ENCODE measurements at places on chromosomes 2 and 18.

GRCh38 chr2:28009732-28010131 lies 119.2 kb downstream of the BABAM2 start:
- DNase-seq: no peak

- DNase-seq: no peak
Observed at GRCh38 chr18:12031846-12032245, 50.5 kb downstream of the IMPA2 start.

DNA sequence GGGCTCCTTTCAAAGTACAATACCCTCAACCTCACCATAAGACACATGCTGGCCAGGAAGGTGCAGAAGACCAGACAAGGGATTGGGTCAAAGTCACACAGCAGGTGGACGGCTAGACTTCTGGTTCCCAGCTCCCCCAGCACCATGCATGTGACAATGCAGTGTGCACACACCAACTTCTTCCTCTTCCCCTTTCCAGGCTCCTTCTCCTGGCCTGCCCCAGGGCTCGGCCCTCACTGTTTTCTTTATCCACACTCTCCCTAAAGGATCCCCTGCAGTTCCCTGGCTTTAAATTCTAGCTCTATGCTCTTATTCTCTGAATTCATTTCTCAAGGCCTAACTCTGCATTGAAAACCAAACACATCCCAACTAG lies 82.3 kb downstream of the LOXHD1 start:
- DNase-seq: no peak

DNA sequence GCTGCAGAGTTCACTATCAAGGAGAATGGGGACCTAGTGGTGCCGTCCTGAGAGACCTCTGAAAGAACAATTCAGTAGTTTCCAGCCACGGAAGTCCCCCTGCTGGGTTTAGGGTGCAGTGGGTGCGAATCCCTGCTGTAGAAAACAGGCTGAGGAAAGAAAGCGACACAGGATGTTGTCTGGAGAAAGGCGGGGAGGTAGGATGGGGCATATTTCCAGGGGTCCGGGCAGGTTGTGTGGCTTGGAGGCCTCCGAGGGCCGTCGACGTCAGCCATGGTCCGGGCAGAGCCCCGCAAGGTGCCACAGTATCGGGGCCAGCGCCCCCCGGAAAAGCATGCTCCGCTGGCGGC lies 807 bp upstream of the CREB1 start:
- DNase-seq: peak; percentile 69

DNA sequence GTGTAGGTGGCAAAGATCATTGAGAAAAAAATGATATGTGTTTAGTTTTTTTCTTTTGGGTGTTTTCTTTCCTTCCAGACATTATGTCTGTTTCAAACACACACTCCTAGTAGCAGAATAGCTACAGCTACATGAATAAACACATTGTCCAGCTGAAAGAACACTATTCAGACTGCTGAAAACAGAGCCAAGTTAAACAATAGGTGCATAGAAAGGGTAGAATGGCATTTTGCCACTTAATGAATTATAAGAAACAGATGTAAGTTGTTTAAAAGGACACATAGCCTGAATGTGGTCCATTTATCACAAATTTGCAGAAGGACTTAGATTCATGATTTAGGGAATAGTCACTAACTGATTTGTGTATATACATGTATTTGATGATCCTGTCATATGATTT lies 20.1 kb downstream of the CTLA4 start:
- no peak for DNase-seq

DNA sequence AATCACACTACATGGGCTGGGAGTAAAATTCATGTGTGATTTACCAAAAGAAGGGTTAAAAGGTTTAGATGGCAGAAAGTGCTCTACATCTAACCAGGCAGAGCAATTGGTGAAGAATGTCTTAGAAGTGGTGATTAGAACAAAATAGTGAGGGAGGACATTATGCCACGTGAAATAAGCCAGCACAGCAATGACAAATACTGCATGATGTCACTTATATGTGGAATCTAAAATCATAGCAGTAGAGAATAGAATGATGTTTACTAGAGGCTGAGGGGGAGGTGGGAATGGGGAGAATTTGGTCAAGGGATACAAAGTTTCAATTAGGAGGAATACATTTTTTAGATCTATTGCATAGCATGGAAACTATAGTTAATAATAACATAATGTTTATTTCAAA lies 253.3 kb downstream of the KCNS3 start:
- DNase-seq: no peak

DNA sequence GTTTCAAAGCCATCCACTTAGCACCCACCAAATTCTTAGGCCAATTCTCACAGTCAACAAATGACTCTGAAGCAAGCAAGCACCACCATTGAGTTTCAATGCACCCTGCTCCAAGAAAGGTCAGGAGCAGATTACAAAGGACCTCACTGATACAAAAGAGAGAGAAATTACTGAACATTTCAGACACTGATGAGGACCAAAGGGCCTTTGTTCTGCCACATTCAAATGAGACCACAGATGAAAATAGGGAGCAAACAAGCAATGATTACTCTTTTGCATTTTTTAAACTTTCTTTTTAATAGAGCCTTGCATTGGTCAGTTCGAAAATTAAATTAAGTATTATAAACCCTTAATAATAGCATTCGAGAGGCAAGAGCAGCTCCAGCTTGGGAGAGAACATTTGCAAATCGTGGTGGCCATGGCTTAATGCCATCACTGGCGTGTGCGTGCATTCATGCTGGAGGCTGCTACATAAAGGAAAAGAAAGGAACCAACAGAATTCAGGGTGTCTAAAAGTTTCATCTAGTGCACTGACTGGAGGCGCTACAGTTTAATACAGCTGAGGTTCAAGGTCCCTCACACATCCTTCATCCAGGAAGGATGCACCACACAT lies 87.5 kb downstream of the KLF7 start:
- DNase-seq: no peak

All from stimulated activated CD4-positive, alpha-beta T cell treated with anti-CD3 and anti-CD28 coated beads, Interleukin-4, amount 100 ng/mL, for 24 hours (primary cell).